Cortex of kidney (tissue), 1 donor: ENCODE measurements at places on chromosomes 2 and 18.

- DNase-seq, result no peak
These were observed 83.9 kb upstream of the RAB6C start for GRCh38 chr2:129895526-129896082.

DNA sequence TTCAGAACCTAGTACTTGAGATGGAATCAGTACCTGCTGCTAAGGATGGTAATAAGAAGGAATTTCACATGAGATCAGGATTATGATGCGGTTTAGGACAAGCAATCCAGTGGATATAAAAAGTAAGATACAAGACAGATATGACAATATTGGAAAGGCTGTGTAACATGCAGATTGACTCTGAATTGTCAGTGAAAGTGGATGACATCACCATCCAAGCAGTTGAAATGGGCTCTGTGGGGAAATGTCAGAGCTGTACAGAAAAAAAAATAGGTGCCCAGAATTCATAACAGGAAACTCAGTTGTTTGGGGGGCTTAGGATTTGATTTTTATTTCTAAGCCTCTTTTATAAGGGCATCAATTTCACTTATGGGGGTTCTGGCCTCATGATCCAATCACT lies 438.3 kb downstream of the SPAG16 start:
- DNase-seq, result no peak

DNA sequence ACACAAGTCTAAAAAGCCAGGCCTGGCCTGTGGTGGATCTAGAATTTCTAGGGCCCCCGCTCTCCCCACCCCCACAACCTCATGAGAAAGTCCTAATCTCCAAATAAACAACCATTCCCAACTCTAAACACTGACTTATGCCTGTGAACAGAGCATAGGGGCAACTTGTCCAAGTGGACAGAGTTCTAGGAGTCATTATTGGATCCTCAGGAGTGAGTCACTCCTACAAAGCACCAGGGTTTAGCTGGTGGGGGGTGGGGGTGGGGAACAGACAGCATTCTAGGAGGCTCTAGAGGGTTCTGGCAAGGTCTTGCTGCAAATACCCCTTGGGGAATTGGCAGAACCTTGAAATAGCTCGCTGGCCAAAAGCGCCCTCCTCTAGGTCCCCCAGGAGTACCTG lies 83.3 kb downstream of the ZCCHC2 start:
- no peak for DNase-seq

DNA sequence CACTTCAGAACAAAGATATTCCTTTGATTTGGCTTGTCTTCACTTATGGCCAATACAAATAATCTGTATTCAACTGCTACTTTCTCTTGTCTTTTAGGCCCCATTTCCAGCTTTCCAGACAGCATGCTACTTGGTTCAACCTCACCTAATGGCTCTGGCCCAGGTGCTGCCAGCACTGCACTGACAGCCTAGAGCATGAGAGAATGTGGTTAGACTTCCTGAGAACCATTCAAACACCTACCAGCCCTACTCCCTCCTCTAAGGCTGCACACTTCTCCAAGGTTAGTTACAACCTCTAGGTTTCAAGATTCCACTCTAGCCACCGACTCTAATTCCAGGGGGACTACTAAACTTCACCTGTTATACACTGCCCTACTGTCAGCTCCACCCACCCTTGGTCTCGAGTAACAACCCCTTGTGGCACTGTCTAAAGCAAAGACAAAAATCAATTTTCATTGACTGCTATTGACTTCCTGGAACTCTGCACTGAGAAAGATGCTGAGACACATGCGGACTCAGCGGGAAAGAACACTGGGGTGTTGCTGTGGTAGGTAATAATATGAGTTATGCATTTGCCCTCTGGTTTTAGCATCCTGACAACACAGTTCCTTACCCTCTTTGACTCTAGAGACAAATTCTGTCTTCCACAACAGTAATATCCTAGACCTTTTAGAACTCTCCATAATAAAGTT lies 38.2 kb downstream of the PLEKHM3 start:
- DNase-seq, result no peak

DNA sequence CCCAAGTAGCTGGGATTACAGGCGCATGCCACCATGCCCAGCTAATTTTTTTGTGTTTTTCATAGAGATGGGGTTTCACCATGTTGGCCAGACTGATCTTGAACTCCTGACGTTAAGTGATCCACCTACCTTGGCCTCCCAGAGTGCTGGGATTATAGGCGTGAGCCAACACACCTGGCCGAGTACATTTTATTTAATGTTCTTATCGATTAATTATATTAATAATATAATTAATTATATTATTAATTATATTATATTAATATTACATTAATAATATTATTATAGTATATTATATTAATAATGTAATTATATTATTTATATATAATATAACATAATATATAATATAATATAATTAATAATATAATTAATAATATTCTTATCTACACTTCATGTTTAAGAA lies 101.4 kb downstream of the CCDC85A start:
- DNase-seq, result no peak

- no peak for DNase-seq
These were observed 96.5 kb downstream of the DLGAP1 start for GRCh38 chr18:4358618-4359017.

GRCh38 chr18:63180971-63181376 lies 138.6 kb downstream of the BCL2 start:
- no peak for DNase-seq

DNA sequence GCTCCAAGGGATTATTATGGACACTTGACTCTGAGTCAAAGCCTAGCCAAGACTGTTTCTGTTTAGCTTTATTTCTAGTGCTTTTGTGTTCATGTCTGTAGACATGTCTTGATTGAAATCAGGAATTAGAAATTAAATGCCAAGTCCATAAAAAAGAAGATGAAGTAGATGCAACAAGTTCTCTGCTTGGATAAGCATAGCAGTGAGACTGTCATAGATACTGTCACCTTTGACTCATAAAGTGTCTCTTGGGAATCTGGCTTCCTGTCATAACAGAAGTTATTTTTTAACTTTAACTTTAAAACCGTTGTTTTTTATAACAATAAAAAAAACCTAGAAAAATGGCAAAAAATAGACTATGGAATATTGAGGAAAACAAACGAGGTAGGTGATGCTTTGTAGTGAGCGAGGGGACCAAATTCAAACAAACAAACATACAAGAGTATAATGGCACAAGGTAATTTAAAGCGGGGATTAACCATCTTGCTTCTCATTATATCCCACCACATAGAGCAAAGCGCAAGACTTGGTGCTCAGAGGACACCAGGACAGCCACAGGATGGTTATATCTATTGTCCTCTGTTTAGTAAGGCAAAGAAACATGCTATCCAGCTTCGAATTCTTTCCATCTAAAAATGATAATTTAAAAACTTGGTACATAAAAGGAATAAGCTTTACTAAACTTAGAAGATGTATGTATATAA lies 64.6 kb downstream of the CD226 start:
- no peak for DNase-seq

- no peak for DNase-seq
These were observed 62.6 kb downstream of the ODC1 start for GRCh38 chr2:10385501-10385900.

DNA sequence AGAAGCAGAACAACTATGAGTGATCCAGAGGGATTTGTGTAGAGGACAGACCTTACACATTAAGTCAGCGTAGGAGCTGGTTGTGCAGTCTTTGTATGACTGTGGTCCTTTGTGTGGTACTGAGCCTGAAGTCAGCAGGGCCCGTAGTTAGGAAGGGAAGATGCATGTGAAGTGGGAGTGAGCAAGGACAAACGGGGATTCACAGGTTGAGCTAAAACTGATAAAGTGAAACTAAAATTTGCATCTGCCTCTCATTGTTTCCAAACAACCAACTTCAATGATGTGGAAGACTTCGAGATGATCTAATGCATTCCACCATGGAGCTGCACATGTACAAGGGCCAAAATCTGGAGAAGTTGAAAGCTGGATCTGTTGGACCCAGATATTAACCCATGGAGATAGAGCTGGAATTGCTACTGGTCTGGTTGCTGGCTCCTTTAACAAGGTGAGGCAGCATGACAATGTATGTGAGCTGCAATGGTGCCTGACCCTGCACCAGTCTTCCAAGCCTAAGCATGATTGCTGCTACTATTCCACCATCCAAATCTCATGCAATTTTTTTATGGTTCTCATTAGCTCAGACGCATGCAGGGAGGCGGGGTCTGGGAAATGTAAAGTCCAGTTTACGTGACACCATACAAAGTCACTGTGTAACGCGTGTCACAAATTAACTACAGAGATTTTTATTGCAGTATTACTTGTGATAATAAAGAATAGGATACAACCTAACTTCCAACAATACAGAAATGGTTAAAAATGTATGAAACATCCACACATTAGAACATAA lies 12.1 kb upstream of the CYBRD1 start:
- DNase-seq, result no peak

- DNase-seq, result no peak
These were observed 23.6 kb upstream of the NEB start for GRCh38 chr2:151757861-151758260.

DNA sequence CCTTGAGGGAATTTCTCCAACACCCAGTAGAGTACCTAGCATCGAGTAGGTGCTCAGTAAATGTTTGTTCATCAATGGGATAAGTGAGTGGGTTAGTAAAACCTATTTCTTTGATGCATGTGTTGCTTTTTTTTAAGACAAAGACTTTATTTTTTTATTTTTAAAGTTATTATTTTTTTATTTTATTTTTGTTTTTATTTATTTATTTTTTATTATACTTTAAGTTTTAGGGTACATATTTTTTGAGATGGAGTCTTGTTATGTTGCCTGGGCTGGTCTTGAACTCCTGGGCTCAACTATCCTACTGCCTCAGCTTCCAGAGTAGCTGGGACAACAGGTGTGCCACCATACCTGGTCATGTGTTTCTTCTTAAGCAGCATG lies 20.8 kb downstream of the PLEK start:
- no peak for DNase-seq

DNA sequence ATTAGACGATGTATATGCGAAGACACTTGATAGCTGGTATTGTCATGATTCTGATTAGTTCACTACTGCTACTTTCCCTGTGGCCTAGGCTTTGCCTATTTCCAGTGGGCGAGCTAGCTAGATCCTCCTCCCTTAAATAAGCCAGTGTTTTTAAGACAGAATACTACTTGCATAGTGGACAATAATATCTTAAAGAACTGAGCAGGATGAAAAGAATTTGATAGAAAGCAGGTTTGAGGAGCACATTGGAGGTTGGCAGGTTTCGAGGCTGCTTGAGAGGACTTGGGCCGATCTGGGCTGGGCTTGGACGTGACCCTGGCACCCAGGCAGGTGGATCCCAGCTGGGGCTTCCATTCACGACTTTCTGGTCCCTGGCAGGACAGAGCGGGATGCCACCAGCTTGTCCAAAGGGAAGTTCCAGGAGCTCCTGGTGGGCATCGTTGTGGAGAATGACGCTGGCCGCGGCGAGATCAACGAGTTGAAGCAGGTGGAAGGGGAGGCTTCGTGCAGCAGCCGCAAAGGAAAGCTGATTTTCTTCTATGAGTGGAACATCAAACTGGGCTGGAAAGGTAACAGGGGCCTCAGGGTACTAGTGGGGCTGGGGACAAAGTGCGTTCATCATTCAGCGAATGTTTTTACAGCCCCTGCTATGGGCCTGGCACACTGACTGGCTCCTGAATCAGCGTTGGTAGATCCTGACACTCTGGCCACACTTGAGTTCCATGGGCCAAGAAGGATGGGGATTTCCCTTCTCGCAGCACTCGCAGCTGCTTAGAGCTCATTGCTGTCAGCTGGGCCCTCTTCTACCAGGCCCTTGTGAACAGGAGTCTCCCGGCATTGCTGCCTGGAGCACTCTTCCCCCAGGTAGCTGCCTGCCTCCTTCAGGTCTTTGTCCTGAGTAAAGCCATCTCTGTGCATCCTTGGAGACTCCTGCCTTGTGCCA lies 16.9 kb downstream of the C2orf74 start:
- DNase-seq, result no peak

- no peak for DNase-seq
These were observed 59.7 kb upstream of the DNMT3A start for GRCh38 chr2:25401307-25402026.

DNA sequence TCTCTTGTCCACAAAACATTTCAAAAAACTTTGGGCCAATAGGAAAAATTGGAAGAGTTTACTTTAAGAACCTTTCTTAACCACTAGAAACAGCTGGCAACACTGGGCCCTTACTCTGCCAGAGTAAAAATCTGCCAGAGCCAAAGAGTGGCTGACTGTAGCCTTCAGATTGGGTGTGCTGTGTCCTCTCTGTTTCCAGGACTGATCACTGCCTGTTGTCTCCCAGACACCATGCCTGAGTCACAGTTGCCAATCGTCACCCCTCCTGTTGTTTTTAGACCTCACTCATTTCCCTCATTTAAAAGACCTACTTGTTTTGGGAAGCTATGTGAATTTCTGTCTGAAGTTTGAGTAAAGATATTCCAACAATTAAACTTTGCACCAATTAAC lies 159.1 kb downstream of the PPP1R1C start:
- DNase-seq, result no peak

DNA sequence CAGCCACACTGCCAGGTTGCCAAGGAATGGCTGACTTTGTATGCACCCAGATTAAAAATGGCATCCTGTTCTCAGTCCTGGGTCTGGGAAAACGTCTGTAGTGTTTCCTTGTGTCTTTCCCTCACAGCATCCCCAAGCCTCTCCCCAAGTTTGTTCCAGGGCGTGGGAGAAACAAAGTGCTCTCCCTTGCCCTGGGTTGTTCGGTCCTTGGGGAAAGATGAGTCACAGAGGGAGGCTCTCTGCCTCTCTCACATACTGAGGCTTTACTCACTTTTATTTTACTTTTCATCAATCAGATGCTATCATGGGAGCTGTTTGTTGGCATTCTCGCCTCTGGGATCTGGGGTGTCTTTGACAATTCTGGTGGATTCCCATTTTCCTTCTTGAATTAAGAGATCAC lies 492.3 kb downstream of the XIRP2 start:
- no peak for DNase-seq

- DNase-seq, result no peak
These were observed 37.6 kb downstream of the DTNB start for GRCh38 chr2:25635797-25636196.

GRCh38 chr2:223923976-223924375 lies 21.2 kb downstream of the WDFY1 start:
- no peak for DNase-seq
